ENCODE measurements at places on chromosomes 2 and 18.
A peak's percentile ranks its signal among the peaks of the same experiment; 100 is the strongest.

DNA sequence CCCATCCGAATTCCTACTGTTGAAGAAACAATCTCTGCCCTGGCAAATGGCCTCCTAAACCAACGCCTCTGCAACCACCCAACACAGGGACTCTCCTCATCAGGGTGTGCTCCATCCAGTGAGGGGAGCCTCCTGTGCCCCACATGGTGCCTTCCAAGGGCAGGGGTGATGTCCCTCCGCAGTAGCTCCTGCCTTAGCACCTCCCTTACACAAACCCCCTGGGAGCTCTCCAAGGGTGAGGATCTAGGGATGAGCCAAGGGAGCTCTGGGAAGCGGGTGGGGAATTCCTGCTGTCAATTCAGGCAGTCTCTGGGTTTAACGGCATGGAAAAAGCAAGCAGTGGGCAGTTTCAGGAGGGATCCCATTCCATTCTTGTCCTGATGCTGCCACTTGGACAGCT, 3.8 kb downstream of the GALNT14 start:
- DNase-seq: no peak

- DNase-seq: no peak
Measured at GRCh38 chr2:75562513-75562864, 1.8 kb upstream of the EVA1A start.

DNA sequence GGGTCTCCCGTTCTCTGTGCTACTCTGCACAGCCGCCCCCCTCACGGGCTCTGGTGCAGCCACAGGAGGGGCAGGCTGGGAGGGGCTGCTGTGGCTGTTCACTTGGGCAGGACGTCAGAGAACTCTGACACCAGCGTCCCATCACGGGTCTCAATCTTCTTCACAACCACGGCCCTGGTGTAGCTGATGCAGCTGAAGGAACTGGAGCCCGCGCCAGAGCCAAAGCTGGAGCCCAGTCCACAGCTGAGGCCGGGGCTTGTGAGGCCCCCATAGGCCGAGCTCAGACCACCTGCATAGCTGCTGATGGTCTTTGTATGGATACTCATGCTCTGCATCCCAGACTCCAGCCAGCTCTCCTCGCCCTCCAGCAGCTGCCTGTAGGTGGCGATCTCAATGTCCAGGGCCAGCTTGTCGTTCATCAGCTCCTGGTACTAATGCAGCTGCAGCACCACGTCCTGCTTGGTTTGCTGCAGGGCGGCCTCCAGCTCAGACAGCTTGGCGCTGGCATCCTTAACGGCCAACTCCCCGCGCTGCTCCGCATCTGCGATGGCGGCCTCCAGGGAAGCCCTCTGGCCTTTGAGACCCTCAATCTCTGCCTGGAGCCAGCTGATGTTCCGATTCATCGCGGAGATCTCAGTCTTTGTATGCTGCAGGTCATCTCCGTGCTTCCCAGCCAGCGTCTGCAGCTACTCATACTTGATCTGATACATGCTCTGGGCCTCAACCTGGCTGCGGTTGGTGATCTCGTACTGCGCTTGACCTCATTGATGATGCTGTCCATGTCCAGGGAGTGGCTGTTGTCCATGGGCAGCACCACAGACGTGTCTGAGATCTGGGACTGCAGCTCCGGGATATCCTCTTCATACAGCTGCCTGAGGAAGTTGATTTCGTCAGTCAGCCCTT, 7.4 kb upstream of the DUSP19 start:
- DNase-seq: no peak

GRCh38 chr2:88554189-88554588, 73.1 kb downstream of the EIF2AK3 start:
- no peak for DNase-seq

DNA sequence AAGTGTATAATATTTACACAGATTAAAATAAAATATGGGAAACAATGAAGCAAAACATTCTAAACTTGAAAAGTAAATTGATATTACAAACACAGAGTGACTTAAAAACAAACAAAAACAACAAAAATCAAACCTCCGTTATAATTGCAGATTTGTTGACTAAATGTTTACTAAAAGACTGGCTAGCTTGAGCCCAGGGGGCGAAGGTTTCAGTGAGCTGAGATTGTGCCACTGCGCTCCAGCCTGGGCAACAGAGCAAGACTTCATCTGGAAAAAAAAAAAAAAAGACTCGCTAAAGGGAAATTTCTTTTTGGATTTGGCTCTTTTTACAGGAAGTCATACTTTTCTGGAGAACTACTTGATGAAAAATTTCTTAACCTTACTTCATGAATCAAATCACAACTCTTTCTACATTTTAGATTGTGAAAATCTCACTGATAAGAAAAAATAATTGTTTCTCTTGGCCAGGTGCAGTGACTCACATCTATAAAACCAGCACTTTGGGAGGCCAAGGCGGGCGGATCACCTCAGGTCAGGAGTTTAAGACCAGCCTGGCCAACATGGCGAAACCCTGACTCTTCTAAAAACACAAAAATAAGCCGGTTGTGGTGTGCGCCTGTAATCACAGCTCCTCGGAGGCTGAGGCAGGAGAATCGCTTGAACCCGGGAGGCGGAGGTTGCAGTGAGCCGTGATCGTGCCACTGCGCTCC, 9.7 kb downstream of the TFPI start:
- no peak for DNase-seq

GRCh38 chr18:30288662-30289414, 753.7 kb downstream of the DSC3 start:
- DNase-seq: no peak

DNA sequence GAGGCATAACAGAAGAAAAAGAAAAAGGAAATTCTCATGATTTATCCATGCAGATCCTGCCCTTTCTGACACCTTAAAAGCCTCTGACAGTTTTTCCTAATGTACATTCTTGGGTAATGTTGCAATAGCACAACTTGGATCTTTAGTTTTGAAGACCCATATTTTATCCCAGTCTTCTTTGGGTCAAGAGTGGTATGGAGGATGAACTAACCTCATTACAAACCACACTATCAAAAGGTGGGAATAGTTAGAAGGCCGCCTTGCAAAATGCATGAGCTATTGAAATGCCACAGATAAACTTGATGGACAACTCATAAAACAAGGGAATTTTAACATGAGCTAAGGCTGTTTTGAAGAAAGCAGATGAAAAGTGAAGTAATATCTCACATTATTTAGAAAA, 1479.8 kb upstream of the ACVR2A start:
- no peak for DNase-seq

- no peak for DNase-seq
Measured at GRCh38 chr2:64277101-64277849, 133.1 kb upstream of the PELI1 start.

DNA sequence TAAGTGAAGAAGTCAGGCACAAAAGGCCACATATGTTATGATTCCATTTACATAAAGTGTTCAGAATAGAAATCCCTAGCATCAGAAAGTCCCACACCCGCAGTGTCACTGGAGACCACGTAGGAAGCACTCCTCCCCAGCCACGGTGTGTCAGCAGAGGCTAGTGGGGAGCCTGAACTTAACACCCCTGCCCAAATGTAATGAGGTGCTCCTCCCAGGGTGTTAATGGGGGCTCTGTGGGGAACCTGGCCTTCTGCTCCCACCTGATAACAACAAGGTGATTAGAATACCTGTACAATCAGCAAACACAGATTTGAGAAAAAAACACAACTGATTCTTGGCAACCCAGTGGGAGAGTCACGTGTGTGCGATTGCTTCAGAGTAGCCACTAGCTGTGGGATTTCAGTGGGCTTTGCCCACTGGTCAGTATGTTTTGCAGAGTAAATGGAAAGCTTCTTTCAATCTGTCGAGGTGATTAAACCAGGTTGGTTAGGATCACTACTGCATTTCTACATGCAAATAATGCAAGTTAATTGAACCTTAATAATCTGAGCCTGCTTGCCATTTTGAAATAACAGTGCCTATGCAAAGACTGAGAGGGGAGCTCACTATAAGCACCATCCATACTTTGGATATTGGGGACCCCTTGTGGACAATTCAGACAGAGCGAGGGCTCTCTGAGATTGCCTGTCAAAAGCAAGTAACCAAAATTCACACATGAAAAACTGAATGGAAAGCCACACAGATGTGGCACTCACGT, 20.6 kb upstream of the ATRAID start:
- DNase-seq: peak; percentile 43

- peak; percentile 17 for DNase-seq
Measured at GRCh38 chr2:61493523-61493942, 22.6 kb upstream of the USP34 start.

GRCh38 chr2:232999354-232999753, 13.7 kb downstream of the NGEF start:
- DNase-seq: no peak

DNA sequence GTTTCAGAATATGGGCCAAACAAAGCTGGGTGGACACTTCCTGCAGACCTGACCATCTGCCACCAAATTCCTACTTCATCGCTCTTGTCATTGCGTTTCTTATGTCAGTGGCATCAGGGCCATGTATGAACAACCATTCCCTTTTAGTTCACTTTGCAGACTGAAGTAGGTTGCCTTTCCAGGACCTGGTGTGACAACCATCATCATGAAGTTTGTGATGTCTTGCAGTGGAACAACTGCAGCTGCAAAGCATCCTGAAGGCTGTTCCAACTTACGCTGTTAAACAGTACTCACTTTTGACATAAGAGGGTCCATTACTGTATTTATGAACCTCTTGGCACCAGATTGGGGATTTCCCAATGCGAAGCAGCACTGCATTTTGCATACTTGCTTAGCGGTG, 511.6 kb downstream of the ARHGAP15 start:
- no peak for DNase-seq

DNA sequence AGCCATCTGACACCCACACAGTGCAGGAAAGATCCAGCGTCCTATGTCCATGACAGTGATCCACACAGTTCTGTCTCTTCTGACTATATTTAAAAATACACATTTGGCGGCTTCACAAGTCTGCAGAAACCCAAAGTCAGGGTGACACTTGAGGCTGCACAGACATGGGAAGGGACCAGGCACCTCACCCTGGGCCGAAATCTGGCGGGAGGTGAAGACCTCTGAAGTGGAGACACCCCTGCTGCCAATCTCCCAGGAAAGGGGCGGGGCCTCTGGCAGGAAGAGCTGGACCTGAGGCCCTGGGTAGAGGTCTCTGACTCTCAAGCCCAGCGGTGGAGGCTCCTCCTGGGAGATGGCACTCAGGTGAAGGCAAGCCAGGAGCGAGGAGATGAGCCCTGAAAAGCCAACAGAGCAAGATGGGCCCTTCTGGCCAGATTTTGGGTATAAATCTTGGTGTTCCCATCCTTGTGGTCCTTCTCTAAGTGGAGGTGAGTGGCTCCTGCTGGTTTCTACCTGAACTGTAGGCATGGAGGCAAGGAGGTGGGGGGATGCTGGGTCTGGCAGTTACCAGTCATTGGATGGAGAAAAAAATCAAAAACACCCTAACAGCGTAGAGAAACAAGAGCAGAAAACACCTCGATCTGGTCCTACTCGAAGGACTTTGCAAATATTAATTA, 248.4 kb downstream of the HDAC4 start:
- no peak for DNase-seq

GRCh38 chr2:4020649-4021048, 317.3 kb downstream of the DCDC2C start:
- no peak for DNase-seq

DNA sequence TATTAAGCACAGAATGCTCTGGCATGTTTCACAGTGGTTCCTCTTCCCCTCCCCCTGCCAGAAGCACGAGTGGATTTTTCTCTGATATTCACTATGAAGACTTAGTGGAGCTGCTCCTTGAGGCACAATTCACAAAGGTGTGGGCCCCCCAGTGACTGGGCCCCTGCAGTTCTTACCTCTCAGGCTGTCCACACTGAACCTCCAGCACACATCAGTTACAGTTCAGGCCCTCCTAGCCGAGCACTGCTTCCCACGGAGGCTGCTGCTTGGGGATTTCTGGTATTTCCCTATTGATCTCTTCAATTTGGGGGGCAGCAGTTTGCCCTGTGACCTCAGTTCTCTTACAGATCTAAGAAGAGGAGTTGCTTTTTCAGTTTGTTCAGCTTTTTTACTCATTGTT, 236.1 kb downstream of the SH3RF3 start:
- no peak for DNase-seq

DNA sequence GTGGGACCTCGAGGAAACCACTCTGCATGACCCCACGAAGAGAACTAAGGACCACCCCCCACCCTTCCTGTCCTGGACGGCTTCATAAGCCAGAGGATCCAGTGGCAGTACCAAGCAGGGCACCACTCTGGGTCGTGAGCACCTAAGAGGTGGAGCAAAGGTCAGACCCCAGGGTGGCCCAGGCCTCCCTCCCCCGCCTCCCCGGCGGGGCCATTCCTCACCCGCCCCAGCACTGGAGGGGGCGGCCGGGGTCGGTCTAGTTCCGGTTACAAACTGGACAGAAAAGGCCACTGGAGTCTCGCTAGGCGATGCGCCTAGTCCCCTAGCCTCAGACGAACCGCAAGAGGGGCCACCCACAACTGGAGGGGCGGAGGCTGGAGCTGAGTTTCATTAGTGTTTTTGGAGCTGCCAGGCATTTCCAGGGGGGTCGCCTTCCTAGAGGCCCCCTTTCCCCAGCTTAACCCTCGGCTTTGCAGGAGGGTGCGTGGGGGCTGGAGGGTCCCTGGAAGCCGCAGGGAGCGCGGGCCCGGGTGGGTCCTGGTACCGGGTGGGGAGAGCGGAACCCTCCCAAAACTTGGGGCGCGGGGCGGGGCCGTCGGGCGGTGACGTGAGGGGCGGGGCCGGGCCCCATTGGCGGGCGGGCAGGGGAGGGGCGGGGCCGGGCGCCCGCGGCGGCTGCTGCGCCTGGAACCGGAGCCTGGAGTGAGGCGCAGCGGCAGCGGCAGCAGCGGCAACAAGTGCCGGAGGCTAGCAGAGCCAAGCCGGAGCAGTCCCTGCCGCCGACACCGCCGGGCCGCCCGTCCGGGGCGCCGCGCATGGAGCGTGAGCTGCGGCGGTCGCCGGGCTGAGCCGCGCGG, at the start of gene B3GNT2:
TSS of gene B3GNT2 (plus strand) at position 695 of the 857 bp plus-strand sequence. CDS start 26,106 bp downstream, outside the sequence.
- peak; percentile 43 for DNase-seq

DNA sequence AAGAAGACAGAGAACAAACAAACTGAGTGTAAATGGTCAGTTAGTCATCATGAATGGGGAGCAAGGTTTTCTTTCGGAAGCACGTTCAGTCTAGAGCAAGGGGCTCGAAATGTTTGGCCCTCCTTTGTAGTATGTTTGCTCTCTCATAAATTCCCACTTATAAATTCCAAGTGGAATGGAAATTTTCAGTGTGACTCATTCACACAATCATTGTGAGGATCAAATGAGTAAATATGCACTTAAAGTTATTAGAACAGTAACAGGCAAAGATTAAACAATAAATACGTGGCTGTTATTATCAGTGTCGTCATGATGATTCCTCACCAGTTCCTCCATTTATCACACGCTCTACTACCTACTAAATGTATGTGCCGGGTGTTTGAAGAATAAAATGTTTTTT, 10.5 kb downstream of the CNGA3 start:
- no peak for DNase-seq

GRCh38 chr18:55699233-55699765, 111.3 kb upstream of the TCF4 start:
- no peak for DNase-seq

DNA sequence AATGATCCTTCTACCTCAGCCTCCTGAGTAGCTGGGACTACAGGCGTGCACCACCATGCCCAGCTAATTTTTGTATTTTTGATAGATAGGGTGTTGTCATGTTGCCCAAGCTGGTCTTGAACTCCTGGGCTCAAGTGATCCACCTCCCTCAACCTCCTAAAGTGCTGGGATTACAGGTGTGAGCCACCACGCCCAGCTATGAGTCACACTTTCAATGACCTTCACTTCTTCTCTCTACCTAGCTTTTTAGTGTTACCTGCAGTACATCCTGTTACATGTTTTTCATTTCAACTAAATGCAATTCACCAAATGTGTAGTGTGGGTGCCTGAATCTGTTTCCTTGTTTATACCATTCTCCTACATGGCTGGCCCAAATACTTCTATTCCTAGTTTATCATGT, 64.0 kb downstream of the SLC39A10 start:
- no peak for DNase-seq

Data from fibroblast of skin of left biceps (primary cell).